Muscle of arm (tissue), 14 donors: ENCODE measurements at places on chromosomes 2 and 18.

DNA sequence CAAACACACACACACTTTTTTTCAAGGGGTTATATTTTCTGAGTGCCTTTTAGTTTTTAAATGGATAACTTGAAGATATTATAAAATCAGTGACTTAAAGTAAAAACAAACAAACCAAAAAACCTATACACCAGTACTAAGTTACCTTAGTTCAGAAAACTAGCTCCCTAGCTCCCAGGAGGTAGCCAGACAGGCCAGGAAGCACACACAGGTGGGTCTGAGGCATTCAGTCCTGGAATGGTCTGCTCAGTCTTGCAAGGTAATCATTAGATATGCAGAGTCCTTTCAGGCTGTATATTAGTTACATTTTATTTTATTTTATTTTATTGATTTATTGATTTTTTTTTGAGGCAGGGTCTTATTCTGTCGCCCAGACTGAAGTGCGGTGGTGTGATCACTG lies 10.7 kb upstream of the DYNC2LI1 start:
- DNase-seq: no peak

GRCh38 chr2:222572264-222572721 lies 83.6 kb downstream of the FARSB start:
- DNase-seq: no peak

- no peak for DNase-seq
Observed at GRCh38 chr2:55761526-55761925, 67.9 kb upstream of the PNPT1 start.

DNA sequence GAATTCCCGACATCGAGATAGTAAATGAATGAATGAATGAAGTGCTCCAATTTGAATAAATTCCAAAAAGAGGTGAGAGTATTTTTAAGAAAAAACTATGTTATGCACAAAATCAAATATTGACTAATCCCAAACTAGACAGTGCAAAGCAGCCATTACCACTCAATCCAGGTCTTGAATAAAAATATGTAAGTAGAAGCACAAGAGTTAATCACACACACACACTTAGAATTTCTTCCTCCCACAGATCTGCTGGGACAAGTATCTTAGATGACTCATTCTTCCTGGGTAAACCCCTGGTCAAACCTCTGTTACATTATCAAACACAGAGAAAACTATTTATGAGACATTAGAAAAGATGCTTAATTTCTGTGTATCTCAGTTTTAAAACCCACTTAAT lies 102.0 kb downstream of the PLA2R1 start:
- DNase-seq: no peak

DNA sequence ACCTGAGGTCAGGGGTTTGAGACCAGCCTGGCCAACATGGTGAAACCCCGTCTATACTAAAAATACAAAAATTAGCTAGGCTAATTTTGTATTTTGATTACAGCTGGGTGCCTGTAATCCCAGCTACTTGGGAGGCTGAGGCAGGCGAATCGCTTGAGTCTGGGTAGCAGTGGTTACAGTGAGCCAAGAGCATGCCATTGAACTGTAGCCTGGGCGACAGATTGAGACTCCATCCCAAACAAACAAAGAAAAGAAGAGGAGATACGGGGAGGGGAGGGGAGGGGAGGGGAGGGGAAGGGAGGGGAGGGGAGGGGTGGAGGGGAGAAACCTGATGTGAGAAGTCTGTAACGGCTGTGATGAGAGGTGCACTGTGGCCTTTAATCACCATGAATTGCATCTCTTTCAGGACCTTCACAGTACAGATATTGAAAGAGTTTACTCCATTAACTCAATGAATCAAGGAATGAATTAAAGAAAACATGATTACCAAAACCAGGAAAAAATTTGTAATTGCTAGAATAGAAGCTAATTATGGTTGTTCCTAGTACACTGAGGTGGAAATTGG lies 135.3 kb downstream of the CALCRL start:
- no peak for DNase-seq
